ENCODE measurements at places on chromosomes 3 and 15. TPM values are rescaled to one million over a fixed set of nuclear protein-coding genes. Genes with fewer than 3 reads are reported as not detected.

DNA sequence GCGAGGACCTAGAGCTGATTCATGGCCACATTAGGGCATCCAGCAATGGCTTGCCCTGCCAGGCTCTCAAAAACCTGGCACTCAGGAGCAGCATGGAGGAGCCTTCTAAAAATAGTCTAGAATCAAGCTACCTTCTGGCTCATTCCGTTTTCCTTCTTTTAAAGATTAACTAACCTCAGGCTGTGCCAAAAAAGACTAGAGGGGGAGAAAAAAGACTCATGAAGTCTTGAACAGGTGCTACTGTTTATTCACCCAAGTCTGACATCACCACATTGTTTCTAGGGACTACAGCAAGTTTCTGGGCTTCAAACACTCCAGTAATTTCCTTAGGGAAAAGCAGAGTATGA lies 125.8 kb downstream of the TNIK start:
- peak; percentile 73 for DNase-seq

DNA sequence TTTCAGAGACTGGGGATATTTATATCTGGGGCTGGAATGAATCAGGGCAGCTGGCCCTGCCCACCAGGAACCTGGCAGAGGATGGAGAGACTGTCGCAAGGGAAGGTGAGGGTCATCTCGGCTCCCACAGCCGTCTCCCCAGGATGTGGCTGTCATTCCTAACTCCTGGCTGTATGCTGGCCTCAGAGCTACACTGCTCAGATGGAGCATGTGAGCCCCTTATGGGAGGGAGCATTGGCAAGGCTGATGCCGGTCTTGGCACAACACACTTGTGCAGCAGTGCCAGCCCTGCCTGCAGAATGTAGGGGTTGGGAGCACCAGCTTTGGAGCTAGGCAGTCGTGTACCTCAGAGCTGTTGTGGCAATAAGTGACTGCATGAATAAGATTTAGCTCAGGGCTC lies 5.2 kb downstream of the RCCD1 start:
- no peak for DNase-seq

DNA sequence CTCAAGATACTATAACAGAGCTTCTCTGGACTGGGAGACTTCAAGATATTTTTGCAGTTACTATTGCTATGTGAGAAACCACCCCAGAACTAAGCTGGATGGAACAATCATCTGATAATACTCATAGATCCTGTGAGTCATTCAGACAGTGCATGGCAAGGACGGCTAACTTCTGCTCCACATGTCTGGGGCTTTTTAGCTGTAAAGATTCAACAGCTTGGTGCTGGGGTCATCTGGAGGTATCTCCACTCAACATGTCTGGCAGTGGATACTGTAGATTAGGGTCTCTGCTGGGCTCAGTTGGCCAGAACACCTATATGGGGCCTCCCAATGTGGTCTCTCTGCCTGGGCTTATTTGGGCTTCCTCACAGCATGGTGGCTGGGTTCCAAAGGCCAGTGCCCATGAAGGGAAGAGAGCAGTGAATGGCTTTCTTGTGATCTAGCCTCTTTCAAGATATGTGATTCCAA lies 117.3 kb upstream of the SLC7A14 start:
- no peak for DNase-seq

DNA sequence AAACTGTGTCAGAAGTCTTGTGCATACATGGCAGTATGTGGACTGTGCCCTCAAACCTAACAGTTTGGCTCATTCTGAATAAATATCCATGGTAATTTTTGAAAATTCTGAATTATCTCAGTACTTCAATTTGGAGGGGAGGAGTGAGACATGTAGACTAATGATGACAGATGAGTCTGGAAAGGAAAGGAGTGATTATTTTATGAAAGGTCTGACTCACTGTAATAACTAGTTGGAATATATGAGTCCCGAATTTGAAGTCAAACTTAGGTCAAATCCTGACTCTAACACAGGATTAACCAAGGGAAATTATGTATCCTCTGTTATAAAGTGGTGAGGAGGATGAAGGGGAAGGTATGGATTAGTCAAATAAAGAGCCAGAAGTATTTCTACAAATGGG lies 38.6 kb downstream of the SUCNR1 start:
- DNase-seq, result no peak

DNA sequence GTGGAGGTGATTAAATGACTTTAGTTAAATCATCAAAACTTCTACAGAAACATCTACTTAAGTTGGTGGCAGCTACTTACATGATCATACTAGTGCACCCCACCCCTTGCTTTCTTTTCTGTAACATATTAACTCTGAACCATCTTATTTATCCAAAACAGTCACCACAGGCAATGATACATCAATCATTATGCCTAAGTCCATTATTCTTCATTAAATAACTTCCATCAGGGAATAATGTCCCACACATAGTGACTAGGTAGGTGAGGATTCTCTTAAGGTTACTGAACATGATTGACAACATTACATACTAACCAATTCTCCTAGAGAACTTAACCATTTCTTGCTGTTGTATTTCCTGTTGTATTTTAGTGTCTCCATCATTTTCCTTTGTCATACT lies 210.2 kb downstream of the NR1D2 start:
- DNase-seq, result no peak

DNA sequence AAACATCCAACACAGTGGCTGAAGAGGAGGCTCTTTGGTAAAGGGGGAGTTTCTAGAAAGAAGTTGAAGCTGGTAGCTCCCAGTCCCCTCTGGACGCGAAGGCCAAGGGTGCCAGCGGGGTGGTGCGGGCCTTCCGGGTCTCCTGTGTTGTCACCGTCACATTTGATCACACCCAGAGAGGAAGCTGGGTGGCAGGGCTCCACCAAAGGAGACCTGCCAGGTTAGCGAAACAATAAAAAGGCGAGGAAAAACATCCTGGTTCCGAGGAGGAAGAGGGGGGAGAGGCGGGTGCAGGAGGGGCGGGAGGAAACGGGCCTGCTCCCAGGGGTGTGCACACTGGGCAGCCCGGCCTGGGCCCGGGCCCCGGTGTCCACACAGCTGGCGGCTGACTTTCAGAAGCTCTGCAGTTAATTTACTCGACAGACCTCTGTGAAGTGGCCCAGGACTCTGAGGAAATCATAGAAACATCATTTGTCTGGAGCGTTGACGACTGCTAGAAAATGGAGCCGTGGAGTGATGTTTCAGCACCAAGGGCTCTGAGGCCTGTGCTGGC lies 12.1 kb downstream of the HEG1 start:
- DNase-seq, result no peak

DNA sequence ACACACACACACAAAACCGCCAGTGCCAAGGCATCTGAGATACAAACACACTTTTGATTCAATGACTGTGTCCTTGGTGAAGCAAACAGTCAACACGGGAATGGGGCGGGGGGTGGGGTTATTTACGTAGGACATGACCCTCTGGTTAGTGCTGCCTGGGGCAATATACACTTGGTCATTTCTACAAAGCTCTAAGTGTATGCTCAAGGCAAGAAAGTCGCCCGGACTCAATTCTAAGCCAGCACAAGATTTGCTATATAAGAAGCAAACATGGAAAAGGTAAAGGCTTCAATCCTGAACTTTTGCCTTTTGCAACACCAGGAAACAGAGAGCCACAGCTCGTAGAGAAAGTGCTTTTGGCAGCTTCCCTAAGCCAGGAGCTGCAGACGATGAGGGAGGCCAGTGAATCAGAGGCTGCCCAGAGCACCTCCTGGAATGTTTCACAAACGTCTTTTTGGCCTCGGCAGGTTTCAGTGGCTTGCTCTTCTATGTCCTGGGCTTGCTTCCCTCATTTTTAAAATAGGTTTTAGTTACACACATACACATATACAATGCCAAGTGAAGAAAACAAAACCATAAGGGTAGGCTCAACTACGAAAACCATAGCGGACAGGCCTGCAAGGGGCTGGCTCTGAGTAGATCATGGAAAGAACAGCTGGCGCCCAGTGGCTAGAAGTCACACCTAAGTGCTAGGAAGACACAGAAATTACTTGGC lies 73.6 kb downstream of the TM4SF4 start:
- DNase-seq, result no peak

- DNase-seq, result no peak
Measured at GRCh38 chr15:101820781-101821180, 8.8 kb downstream of the OR4F15 start.

GRCh38 chr3:170941551-170941950 lies 33.1 kb upstream of the EIF5A2 start:
- no peak for DNase-seq

DNA sequence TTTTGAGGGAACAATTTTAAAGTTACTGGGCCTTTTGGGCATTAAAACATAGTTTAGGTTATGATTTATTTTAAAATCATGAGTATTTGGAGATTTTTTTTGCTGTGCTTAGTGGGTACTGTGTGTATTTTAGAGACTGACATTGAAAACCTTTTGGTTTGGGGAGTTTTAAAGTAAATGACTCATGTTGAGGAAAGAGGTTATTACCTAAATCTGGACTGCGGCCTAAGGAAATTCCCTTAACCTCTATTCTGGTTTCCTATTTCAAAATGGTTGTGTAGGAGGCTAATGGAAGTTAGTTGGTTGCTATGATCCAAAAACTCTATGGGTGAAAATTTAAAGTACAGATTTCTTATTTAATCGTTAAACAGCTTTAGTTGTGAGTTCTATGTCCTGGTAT lies 57.3 kb upstream of the DPH6 start:
- DNase-seq, result no peak

GRCh38 chr3:67518236-67518635 lies 136.2 kb downstream of the SUCLG2 start:
- DNase-seq, result no peak

- DNase-seq, result no peak
Measured at GRCh38 chr15:38991701-38992100, 427.1 kb upstream of the RASGRP1 start.

DNA sequence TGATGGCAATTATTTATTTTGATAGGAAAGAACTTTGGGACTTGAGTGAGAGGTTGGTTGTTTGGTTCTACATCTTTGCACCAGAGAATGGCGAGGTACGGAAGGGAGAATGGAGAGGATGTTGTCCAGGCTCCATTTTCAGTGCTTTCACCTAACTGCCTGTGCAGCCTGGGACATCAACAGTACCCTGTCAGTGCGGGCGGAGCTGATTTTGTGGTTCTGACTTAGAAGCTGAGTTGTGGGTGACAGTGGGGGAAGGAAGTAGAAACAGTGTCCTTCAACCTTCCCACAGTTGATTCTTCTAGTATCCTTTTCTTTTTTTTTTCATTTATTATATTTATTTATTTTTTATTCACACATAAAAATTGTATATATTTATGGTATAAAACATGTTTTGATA lies 95.3 kb downstream of the TIGIT start:
- DNase-seq, result no peak

DNA sequence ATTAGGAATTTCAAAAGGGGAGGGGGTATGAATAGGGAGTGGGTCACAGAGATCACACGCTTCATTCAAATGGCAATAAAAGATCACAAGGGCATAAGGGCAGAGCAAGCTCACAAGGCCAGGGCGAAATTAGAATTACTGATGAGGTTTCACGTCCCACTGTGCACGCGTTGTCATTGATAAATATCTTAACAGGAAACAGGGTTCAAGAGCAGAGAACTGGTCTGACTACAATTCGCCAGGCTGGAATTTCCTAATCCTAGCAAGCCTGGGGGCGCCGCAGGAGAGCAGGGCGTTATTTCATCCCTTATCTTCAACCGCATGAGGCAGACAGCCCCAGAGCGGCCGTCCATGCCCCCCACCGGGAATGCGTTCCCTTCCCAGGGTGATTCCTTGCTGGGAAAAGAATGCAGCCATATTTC lies 18.1 kb upstream of the SMCO1 start:
- no peak for DNase-seq

DNA sequence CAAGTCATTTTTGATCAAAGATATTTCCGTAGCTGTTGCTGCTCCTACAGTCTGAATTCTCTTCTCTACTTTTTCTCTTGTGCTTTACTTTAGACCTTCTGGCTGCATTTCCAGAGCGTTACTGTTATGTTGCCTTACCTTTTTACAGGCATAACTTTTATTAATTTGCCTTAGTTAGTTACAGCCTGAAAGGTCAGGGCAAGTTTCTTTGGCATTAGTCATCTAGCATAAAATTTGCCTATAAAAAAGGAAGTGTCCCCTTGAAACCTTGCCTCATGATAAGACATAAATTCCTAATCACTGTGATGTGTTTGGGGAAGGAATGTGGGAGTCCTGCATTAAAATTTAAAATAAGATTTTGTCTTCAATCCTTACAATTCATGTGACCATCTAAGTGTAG lies 618.5 kb downstream of the NR2F2 start:
- no peak for DNase-seq

GRCh38 chr3:192914848-192915247 lies 2.8 kb downstream of the MB21D2 start:
- DNase-seq, result no peak

DNA sequence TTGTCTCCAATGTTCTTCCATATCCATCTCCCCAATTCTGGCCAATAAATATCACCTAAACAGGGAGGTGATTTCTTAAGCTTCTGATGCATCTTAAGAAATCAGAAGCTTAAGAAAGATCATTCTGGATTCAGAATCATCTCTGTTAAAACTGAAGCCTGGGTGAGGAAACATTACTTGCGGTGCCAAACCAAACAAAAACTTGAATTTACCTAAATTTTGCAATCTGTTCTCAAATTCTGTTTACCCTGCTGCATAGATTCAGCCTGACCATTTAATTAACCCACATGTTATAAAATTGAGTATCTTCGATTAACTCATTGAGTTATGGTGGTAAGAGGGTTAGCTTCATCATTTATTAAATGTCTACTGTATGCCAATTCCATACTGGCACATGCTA lies 204.4 kb upstream of the ZNF385D start:
- no peak for DNase-seq

DNA sequence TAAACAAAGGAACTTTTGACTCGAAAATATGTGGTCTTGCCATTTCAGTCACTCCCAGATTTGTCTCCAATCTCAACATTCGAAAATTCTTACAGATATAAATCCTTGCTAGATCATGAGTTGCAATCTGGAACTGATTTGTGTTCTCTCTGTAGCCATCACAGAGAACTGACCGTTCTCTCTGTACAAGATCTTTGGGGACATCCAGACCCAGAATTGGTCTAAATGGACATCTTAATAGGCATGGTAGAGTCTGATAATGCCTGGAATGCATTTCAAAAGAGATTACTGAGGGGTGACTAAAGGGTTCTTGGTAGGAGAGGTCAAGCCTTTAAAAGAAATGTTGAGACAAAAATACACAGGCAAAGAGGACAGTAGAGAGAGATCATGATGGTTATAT lies 7.2 kb upstream of the MEF2A start:
- DNase-seq, result no peak

GRCh38 chr3:67798412-67798811 lies 144.0 kb upstream of the SUCLG2 start:
- no peak for DNase-seq

GRCh38 chr3:45583021-45583851 lies 11.3 kb upstream of the LIMD1 start:
- DNase-seq, result no peak

The CCR5 gene
- 0.60 TPM for polyA plus RNA-seq

The UACA gene
- 123 TPM for polyA plus RNA-seq

The RAP2B gene
- 19.9 TPM for polyA plus RNA-seq

The LMAN1L gene
- polyA plus RNA-seq, result 0.08 TPM

The PPM1L gene
- polyA plus RNA-seq, result 5.1 TPM

The CTDSPL gene
- polyA plus RNA-seq, result 115 TPM

The TMCC1 gene
- polyA plus RNA-seq, result 29.1 TPM

The ROPN1B gene
- 1.9 TPM for polyA plus RNA-seq

The ZIC1 gene
- polyA plus RNA-seq, result not detected

The CRABP1 gene
- 0.79 TPM for polyA plus RNA-seq

All from left lung (tissue), 14 donors.